Stimulated activated CD4-positive, alpha-beta T cell treated with anti-CD3 and anti-CD28 coated beads, Interleukin-15, amount 100 ng/mL, for 48 hours (primary cell): ENCODE measurements at places on chromosomes 3 and 15.

- DNase-seq = no peak
Measured at GRCh38 chr15:60044636-60045270, 40.6 kb downstream of the FOXB1 start.

- no peak for DNase-seq
Measured at GRCh38 chr3:178583963-178584575, 47.8 kb downstream of the KCNMB2 start.

DNA sequence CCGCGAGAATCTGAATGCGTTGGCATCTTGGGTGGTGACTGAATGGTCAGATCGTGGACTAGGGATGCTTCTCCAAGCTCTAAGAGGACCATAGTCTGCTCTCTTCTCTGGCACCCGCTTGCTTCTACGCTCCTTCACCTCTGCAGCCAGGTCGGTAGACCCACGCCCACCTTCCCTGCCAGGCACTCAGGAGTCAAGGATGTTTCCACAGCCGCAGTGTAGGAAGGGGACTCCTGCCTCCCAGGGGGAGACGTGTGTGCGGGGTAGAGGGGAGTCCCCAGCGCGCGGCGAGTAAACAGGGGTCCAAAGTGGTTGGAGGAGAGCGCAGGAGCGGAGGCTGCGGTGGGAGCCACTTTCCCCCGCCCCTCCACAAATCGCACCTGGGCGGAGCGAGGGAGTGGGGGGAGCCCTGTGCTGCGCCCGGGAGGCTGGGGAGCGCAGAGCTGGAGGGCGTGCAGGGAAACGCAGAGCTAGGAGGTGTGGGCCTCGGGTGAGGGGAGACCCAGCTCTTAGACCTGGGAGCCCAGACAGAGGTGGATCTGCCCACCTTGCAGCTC, 1.7 kb downstream of the LRRC3B start:
- no peak for DNase-seq

GRCh38 chr3:51401735-51402134, 10.7 kb downstream of the RBM15B start:
- no peak for DNase-seq

DNA sequence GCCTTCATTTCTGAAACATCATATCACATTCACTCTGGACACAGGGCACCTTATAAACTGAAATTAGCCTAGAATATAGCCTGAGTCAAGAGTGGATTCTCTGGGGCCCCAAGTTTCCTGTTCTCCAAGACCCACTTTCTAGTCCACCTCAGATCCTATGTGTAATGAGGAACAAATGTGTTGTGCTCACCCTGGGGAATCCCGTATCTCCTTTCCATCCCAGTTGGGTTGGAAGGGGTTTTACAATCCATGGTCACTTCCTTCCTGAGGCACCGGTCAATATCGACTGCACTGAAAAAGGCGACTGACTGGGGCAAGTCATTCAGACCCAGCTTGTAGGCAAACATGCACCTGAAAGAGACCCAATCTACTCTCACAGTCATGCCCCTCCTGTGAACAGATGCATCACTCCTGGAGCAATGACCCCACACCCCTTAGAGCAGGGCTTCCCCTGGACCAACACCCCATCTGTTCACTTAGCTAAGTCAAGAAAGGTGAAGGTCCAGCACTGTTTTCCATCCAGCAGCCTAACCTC, 17.4 kb downstream of the POLG start:
- DNase-seq = no peak

- DNase-seq = no peak
Measured at GRCh38 chr15:86155551-86155950, 75.9 kb downstream of the AGBL1 start.

DNA sequence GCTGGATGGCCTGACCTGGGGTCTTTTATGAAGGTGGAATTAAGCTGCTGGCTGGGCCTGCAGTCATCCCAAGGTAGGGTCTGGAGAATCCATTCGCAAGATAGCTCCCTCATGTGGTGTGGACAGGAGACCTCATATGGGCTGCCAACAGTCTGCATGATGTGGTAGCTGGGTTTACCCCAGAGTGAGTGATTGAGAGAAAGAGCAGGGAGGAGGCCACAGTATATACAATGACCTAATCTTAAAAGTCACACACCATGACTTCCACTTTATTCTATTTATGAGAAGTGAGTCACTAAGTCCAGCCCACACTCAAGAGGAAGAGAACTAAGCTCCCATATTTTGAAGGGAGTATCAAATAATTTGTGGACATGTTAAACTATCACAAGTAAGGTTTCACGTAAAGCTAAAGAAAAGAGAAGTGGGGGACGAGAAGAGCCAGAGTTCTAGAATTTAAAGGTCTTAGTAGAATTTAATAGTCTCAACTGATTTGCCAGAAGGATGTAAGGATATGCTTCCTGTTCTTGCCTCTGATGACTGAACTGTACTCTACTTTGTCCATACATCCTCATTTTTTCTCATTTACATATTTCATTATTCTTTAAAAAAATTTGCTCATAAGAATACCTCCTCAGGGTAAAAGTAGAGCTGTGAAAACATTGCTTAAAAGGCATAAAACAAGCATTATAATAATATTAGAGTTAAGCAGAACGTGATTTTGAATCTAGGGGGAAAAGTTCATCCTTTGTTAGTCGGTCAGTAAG, 184.4 kb downstream of the PEX5L start:
- DNase-seq = no peak

- DNase-seq = no peak
Measured at GRCh38 chr3:29290596-29290995, 9.7 kb downstream of the RBMS3 start.

DNA sequence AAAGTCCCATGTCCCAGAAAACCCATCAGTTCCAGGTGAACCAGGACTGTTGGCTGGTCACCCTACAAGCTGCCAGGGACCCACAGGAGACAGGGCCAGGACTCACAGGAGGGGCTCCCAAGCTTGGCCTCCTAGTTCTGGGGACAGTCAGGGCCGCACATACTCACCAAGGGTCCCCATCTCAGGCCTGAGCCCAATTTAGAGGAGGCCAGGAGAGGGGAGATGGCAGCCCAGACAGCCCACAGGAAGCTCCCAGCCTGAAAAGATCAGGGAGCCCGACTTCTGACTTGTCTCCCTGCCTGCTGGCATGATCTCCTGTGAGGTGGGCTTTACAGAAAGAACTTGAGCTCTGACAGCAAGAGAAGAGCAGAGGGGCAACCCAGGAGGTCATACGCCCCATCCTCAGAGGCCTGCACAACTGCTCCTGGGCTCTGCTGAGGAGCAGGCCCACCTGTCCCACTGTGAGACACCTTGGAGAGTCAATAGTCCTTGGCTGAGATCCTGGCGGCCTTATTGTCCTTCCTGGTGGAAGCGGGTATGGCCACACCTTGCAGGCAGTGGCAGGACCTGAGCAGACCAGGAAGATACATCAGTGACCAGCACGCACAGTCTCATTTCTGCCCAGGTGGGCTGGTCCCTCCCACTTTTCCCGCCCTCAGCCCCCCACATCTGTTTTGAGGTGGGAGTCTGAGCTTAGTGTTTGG, 2.5 kb upstream of the ISLR start:
- DNase-seq = no peak

GRCh38 chr3:194407423-194407822, 8.4 kb upstream of the GP5 start:
- no peak for DNase-seq

GRCh38 chr15:32668942-32669341, 27.4 kb downstream of the SCG5 start:
- DNase-seq = no peak

DNA sequence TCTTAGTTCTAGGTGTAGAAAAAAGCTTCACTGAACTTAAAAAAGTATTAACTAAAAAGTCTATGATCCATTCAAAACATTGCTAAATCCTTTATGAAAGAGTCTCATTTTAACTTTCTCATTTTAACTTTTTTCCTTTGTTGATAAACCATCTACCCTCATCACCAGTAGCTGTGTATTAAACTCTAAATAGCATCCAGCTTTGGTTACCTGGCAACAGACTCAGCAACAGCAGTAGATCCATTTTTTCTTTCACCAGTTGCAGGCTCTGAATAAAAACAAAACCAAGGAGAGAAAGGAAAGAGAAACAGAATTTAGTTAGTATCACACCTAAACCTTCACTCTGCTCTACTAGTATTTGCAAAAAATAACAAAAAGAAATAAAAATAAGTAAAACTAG, 51.6 kb downstream of the TP53BP1 start:
- no peak for DNase-seq

DNA sequence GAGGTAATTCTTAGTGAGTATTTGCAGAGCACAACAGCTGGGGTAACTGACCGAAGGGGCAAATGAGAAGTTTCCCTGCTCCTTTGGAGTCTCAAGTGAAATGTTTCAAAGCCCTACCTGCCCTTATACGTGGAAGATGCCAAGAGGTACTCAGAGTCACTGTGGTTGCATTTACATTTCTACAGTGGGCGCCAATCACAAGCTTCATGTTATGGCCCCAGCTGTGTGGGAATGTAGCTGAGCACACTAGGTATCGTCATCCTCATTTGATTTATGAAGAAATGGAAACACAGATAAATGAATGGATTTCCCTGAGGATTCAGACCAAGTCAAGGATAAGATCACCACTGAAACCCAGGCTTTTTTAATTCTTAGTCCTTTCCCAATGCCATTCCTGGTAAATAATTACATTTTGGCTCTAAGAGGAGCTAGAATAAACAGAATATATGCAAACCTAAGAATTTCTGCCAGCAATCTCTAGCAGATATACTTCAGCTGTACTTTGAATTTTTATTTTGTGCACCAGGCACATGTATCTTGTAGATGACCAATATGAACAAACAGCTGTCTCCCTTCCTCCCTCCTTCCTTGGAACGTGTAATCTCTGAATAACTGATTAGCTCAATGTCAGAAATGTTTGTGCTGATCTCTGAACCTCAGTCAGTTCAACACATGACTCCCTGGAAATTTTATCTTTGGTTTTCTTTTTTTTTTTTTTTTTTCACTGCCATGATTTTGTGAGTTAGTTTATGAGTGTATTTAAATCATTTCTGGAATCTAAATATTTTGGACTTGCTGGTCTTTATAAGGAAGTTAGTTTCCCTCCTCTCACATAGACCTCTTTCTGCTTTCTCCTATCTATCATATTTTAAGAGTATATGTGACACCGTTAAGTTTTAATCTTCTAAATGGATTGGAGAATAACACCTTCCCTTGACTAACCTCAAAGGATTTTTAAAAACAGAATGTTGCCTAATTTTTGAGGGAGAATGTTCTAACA, 69.2 kb downstream of the MAP2K5 start:
- DNase-seq = no peak

GRCh38 chr15:78075490-78076230, 1.9 kb downstream of the TBC1D2B start:
- no peak for DNase-seq

- no peak for DNase-seq
Measured at GRCh38 chr3:64518950-64519349, 168.8 kb downstream of the ADAMTS9 start.

- no peak for DNase-seq
Measured at GRCh38 chr3:39268549-39268900, 11.3 kb downstream of the CX3CR1 start.

GRCh38 chr3:111688190-111688800, 93.1 kb upstream of the ZBED2 start:
- DNase-seq = no peak
